ENCODE measurements at places on chromosomes 11 and 22.
A peak's percentile ranks its signal among the peaks of the same experiment; 100 is the strongest.

- no peak for DNase-seq
Observed at GRCh38 chr11:64649291-64649697, 58.3 kb downstream of the SLC22A12 start.

DNA sequence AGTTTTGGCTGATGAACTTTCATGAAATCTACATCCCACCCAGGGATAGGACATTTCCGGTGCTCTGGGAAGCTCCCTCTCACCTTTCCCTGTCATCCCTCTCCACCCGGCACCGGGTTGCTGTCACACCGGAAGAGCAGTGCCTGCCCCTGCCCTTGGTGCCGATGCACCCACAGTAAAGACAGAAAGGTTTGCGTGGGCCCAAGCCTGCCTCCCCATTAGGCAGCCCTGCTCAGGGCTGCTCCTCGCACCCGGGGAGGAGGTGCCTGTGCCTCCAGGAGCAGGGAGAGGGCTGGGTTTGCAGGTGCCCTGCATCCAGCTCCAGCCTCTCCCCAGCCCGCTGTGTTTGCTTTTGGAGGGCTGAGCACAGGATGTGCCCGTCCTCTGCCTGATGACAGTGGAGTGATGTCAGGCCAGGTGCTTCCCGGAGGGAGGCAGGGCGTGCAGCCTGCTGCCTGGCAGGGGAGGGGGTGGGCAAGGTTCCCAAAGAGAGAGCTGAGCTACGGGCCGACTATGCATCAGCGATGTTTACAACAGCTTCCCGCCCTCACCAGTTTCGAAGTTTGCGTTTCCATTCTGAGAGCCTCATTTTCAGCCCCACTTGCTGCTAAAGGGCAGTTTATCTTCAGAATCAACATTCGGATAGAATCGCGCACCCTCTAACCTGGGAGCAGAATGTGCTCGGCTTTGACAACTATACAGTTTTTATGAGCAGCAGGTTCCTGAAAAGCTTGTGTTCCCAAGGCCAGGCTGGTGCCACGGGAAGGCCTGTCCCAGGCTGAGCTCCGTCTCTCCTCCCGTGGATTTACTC, 83.2 kb upstream of the CLDN5 start:
- DNase-seq = no peak

- no peak for DNase-seq
Observed at GRCh38 chr11:78331711-78332110, 85.9 kb downstream of the GAB2 start.

GRCh38 chr11:125959931-125960330, 14.1 kb downstream of the VSIG10L2 start:
- DNase-seq = no peak

GRCh38 chr11:112485280-112485679, 224.6 kb upstream of the PLET1 start:
- DNase-seq = no peak

DNA sequence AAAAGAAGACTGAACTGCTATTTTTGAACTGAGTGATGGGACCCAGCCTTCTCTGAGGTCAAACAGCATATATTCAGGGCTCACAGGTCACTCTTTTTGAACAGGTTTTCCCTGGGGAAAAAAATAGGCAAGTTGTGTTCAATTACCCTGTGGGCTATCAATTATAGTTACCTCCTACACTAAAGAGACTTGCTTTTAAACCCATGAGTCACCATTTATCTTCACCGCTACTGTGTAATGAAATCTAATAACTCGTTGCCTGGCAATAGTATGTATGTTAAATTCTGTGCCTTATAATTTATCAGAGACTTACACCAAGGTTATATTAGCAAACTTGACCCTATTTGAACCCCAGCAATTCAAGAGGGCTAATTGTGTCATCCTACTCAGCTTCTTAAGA, 98.5 kb downstream of the CYP2R1 start:
- DNase-seq = no peak

GRCh38 chr11:31810779-31811647, at the start of gene PAX6:
Gene PAX6 (minus strand): TSS chr11:31811322. CDS start chr11:31806411, 4,911 bp downstream.
- no peak for DNase-seq

DNA sequence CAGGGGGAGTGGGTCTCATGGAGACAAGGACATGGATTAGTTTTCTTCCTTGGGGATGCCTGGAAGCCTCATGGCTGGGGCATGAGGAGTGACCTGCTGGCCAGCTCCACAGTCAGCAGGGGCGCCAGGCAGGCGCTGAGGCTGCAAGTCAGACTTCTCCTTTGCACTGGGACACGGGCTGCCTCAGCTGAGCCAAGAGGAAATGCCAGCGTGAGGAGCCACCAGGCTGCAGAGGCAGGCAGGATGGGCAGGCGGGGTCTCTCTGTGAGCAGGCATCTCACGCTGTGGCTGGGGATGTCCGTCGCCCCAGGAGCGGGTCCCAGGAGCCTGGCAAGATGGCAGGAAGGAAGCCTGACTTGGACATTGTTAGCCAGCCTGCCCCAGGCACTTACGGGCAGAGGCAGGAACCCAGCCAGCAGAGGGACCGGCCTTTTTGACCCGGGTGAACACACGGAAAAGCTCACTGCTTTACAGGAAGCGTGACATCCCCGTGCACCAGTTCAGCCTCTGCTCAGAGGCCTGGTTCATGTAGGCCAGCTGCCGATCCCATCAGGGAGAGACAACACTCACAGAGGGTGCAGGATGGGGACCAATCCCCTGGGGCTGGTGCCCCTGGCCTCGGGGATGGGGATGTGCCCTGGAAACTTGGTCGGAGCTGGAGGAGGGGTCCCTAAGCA, 10.2 kb downstream of the GNB1L start:
- no peak for DNase-seq

DNA sequence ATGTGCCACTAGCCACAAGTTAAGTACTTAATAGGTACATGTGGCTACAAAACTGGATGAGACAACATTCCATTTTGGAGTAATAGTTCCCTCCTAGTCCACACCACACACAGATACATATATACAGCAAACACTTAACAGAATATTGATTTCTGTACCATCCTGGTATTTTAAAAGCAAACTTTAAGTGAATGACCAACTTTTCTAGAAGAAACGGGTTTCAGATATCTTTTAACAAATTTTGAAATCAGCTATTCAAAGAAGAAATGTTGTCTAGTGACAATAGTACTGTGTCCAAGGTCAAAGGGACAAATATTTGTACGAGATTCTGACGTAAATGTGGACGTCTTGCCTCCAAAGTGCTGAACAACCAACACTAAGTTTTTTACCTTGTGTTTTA, 12.3 kb upstream of the CARD16 start:
- DNase-seq = no peak

DNA sequence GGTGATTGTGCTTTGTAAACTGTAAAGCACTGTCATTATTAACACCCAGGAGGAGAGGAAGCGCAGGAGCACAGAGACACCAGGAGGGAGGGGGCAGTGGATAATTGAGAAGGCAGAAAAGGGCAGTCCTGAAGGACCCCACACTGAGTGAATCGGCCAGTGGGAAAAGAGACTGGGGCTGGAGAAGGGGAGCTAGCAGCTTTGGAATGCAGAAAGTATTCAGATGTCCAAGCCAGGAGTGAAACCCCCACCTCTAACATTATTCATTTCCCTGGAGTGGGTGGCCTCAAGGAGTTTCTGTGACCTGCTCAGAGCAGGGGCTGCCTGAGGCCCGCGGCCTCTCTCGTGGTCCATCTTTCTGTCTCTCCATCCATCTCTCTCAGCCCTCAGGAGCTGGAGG, 38.0 kb upstream of the CDON start:
- no peak for DNase-seq

DNA sequence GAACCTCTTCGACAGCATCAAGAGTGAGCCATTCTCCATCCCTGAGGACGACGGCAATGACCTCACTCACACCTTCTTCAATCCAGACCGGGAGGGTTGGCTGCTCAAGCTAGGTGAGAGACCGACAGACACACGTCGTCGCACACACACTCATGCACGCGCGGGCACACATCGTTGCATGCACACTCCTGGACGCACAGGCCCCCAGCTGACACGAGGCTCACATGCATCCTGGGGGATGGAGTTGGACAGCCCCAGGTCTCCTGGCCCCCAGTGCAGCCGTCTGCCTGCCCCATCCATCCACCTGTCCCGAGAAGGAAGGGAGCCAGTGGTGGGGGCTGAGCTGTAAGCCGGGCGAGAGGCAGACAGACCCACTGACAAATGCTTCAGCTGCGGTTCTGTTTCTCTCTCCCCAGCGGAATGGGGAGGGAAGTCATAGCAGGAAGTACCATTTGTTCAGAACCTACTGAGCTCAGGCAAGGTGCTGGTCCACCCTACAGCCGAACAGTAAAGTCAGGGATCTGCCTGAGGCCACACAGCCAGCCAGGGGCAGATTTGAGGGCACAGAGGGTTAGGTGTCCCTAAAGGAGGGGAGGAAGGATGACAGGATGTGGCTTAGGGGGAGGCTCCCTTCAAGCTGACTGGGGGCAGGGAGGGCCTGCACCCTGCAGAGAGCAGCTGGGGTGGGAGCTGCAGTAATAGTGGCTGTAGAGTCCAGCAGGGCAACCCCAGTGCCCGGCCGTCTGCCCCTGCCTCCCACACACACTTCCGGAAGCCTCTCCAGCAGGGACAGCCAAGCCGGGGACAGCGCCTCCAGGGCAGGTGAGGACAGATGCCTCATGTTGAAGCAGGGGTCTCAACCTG, 27.1 kb downstream of the CYTH4 start:
- peak; percentile 41 for DNase-seq

GRCh38 chr11:64544616-64545296, 46.3 kb upstream of the SLC22A12 start:
- no peak for DNase-seq

- DNase-seq = no peak
Observed at GRCh38 chr22:42902875-42903510, 45.9 kb upstream of the ARFGAP3 start.

- DNase-seq = no peak
Observed at GRCh38 chr22:42906605-42907348, 49.7 kb upstream of the ARFGAP3 start.
